ENCODE measurements at places on chromosomes 3 and 15. TPM values are rescaled to one million over a fixed set of nuclear protein-coding genes. Genes with fewer than 3 reads are reported as not detected.

SOX14 gene
- not detected for total RNA-seq

ZFAND6 gene
- total RNA-seq = 65.9 TPM

CMTM6 gene
- 60.4 TPM for total RNA-seq

CDHR4 gene
- total RNA-seq = not detected

DNA sequence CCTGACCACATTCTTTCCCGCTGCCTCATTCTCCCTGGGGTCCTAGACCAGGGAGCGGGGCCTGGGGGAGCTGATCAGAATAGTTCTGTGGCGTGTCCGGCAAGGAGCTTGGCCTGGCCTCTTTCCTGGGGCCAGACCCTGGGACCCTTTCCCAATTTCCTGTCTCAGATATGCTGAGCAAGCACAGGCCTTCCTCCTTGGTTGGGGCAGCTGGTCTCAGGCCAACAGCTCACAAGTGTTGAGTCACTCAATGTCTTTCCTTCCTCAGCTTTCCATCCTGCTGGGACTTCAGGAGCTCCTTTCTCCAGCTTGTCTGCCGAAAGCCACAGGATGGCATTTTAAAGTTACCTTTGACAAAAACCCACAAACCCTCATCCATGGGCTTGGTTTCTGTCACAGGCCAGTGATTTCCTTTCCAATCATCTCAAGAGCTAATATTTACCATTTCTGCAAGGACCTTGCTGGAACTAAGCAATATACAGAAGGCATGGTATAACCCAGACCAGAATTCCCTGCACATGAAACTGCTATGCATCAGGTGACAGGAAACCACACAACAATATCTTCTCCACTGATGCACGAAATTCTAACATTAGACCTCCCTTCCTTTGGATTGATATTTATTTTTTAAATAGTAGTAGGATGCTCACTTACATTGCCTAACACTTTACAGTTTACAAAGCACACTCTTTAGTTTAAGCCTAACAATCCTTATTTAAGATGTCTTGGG is 19.5 kb upstream of the TIMP4 start:
- H3K27me3 ChIP-seq = no peaks in the 10 kb centered on the region
- H3K36me3 ChIP-seq = no peaks in the 10 kb centered on the region
- DNase-seq = no peak
- peaks cover 24% of the 10 kb centered on the region for H3K4me1 ChIP-seq
- no peak overlapping the region for H3K4me3 ChIP-seq

DNA sequence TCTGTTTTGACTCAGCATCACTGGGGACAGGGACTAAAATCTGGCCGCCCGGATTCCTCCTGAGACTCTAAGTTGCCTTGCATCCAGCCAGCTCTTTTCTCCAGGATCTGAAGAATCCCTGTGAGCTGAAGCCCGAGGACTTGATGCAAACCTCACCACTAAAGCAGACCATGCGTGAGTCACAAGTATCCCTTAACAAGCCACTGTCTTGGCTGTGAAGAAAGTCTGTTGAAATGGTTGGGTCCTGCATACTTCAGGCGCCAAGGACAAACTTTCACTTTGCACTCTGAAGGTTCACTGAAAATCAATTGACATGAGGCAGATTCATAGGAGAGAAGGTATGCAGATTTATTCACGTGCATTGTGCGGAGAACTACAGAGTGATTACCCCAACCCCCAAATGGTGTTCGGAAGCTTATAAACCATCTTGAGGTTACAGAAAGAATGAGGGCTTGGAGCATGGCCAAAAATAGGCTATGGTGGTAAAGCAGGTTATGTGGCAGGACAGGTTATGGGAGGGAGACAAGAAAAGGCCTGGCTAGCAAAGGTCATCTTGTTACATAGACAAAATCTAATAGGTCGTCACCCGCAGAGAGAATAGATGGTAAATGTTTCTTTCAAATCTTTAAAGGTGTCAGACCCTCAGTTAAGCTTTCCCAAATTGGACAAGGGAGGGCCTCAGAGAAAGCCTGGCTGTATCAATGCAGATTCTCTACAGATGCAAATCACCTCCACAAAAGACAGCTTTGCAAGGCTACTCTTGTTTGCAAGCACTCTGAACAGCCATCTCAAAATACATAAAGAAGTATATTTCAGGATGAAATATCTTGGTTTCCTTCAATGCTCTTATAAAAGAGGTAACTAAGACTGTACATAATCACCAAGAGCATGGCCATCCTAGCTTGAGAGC is 126.3 kb upstream of the PLAAT1 start:
- no peaks in the 10 kb centered on the region for H3K36me3 ChIP-seq
- H3K27ac ChIP-seq = no peak overlapping the region
- peaks cover 5% of the 10 kb centered on the region for H3K4me1 ChIP-seq
- DNase-seq = no peak

DNA sequence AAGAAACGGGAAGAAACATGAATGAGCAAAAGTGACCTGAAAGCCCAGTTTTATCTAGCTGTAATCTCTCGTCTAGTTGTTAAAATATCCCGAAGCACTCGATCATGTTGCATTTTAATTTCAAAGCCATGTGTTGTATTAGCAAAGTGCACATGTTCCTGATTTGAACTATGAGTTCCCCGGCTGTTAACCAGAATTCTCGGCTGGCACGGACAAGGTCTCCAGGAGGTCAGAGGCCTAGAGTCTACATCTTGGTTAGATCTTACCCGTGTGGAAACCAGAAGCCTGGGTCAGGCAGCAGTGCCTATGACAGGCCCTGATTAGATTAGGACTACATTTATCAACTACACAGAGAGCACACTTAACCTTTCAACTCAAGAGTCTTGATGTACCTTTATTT is 195.8 kb downstream of the CDIN1 start:
- H3K36me3 ChIP-seq = peaks cover 9% of the 10 kb centered on the region
- peaks cover 8% of the 10 kb centered on the region for H3K4me1 ChIP-seq
- no peaks in the 10 kb centered on the region for H3K27me3 ChIP-seq
- DNase-seq = no peak
- H3K27ac ChIP-seq = no peak overlapping the region

- H3K36me3 ChIP-seq = no peaks in the 10 kb centered on the region
- peaks cover 35% of the 10 kb centered on the region for H3K27me3 ChIP-seq
These were observed 27.5 kb upstream of the MASP1 start for GRCh38 chr3:187318819-187319616.

- no peak overlapping the region for H3K27ac ChIP-seq
- peaks cover 52% of the 10 kb centered on the region for H3K4me1 ChIP-seq
- peaks cover 17% of the 10 kb centered on the region for H3K36me3 ChIP-seq
- DNase-seq = no peak
- no peaks in the 10 kb centered on the region for H3K27me3 ChIP-seq
- no peak overlapping the region for H3K4me3 ChIP-seq
These were observed 385.5 kb downstream of the FOXP1 start for GRCh38 chr3:71197841-71198565.

Measured in osteocyte (in vitro differentiated cells).